SHP77 treated with DMSO at 0.1 percent for 48 hours (cell line): ENCODE measurements at places on chromosomes 7 and 10.
A peak's percentile ranks its signal among the peaks of the same experiment; 100 is the strongest.

- DNase-seq, result no peak
Observed at GRCh38 chr7:41491883-41492471, 210.9 kb downstream of the INHBA start.

- DNase-seq, result no peak
Observed at GRCh38 chr7:111654343-111654742, 92.1 kb upstream of the IMMP2L start.

DNA sequence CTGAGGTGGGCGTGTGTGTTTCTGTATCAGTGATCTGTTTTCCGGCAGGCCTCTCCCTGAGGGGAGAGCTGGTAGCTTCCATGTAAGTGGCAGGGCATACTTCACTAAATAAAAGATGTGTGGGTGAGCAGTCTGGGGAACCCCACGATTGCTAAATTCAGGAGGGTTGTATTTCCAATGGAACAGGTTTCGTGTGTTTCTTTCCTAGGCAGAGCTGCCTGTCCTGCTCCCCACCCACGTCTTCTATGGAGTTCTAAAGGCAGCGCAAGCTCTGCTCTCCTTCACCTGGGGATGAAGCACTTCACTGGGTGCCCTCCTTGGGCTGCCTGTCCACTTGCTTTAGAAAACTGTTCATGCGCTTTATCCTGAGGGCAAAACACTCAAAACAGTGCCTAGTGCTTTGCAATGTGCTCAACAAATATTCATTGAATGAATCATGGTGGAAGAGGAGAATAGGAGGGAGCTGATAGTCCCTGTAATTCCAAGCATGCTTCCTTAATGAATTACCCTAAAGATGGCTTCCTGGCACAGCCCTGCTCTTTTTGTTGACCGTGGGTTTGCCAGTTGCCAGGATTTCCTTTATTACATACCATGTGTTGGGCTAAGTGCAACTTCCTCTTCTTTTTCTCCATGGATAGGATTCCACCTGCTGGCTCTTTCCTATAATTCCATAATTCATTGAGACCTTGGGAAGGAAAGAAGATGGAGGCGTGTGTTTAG is 50.6 kb upstream of the SRPK2 start:
- DNase-seq, result no peak

DNA sequence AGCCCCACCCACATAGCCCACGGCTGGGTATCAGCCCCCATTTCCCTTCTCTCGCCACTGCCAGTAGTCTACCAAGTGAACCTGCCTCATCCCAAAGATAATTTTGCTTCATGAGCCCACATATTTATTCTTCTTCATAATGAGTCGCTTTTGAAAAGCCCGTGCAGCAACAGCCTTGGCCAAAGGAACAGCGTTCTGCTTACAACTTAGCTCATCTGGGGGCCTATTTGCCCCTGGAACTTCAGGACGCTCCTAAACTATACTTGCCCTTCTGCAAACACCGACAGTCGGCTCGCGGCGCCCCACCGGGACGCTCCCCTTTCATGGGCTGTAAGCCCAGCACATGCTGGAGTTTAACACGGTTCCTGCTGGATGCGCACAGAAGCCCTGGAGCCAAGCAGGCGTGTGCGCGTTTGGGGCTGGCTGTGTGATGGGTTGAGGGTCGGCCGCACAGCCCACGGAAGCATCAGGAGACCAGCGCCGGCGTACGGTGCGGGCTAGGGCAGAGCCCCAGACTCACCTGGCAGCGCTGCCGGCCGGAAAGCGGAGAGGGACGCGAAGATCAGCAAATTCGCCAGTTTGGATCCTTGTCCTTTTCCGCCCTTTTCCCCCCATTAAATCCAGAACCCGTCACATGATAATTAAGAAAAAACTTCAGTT is 370 bp downstream of the TMEM60 start:
- DNase-seq, result no peak

DNA sequence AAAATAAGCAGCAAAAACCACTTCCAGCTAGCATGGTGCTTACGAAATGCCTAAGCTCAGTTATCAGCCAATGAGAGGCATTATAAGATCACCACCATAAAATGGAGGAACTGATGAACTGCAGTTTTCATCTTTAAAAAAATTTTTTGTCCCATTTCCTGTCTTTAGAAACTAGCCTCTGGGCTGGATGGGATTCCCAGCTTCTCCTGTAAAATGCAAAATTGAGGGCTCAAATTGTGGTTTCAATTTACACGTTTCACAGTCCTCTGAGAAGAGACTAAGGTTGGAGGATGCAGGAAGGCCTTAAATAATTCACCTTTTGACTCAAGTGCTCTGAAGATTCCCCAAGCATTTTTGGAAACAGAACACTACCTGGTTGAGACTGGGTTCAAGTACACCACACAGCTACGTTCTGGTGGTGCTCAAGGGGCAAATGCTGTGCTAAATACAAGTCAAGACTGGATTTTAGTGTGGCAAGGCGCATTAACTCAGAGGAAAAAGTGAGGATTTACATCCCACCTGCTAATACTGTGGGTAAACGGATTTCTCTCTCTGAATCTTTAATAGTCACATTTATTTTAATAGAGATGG is 951 bp downstream of the ZNF25 start:
- peak; percentile 48 for DNase-seq

- peak; percentile 41 for DNase-seq
Observed at GRCh38 chr7:112414855-112415490, 35.3 kb upstream of the IFRD1 start.
